Endothelial cell (in vitro differentiated cells): ENCODE measurements at places on chromosomes 3 and 15. TPM values are rescaled to one million over a fixed set of nuclear protein-coding genes. Genes with fewer than 3 reads are reported as not detected.

DNA sequence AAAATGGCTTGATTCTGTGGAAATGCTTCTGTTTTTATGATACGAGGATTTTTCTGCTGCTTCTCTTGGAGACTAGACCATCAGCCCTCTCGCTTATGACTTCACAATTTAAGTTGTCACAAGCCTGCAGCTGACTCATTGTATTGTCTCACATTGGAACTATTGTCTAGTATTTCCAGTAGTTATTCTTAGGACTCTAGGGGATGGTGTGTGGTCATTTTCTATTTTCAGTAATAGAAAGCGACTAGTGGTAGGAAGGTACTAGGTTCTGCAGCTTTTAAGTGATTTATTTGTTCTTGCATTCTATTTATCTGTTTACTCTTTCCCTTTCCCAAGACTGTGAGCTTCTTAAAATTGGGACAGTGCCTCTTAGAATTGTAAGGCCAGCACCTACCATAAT is 66.3 kb upstream of the CRTC3 start:
- H3K27me3 ChIP-seq, result peaks cover 3% of the 10 kb centered on the region
- H3K4me3 ChIP-seq, result no peak overlapping the region
- no peak for DNase-seq
- H3K4me1 ChIP-seq, result peaks cover 25% of the 10 kb centered on the region
- peak overlapping the region; percentile 64 for H3K27ac ChIP-seq

DNA sequence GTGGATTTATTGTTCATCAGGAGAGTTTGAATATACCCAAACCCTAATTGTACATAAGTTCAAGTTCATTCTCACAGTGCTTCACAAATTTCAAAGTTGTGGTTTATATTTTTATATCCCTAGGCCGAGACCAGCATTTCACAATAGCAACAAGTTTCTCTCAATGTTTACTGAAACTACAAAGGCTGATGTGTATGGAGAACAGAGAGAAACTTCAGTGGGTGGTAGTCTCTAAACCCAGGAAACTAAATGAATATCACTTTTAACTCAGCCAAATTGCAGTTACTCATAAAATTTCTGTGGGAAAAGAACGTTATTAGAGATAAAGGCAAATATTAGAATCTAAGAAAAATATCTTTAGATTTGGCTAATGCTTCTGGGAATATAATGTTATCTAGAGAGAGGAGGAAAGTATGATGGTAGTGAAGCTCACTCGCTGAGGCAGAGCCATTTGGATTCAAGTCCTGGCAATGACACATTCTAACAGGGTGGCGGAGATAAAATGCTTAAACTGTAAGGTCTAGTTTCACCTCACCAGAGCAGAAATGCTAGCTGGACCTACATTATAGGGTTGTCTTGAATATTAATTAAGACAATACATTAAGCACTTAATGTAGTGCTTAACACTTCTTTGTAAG is 514.8 kb downstream of the EPHA3 start:
- no peak for DNase-seq
- no peak overlapping the region for H3K27ac ChIP-seq
- H3K36me3 ChIP-seq, result no peaks in the 10 kb centered on the region
- no peak overlapping the region for H3K4me3 ChIP-seq
- H3K4me1 ChIP-seq, result peaks cover 8% of the 10 kb centered on the region

DNA sequence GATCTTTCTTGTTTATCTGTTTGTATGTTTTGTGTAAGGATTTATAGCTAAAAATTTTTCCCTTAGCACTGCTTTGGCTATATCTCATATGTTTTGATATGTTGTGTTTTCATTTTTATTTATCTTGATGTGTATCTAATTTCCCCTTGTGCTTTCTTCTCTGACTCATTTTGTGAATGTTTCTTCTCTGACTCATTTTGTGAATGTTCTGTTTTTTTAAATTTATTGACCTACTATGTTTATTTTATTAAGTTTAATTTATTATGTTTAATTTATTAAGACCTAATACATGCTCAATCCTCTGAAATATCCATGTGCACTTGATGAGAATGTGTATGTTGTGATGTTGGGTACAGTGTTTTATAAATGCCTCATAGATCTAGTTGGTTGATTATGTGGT is 793.5 kb upstream of the CADM2 start:
- no peaks in the 10 kb centered on the region for H3K27me3 ChIP-seq
- H3K36me3 ChIP-seq, result no peaks in the 10 kb centered on the region
- no peaks in the 10 kb centered on the region for H3K4me1 ChIP-seq
- no peak overlapping the region for H3K4me3 ChIP-seq
- no peak for DNase-seq

- no peak overlapping the region for H3K4me3 ChIP-seq
- H3K4me1 ChIP-seq, result peaks cover 5% of the 10 kb centered on the region
- no peaks in the 10 kb centered on the region for H3K36me3 ChIP-seq
- no peaks in the 10 kb centered on the region for H3K27me3 ChIP-seq
- no peak for DNase-seq
These were observed 91.0 kb upstream of the MB21D2 start for GRCh38 chr3:193008654-193009053.

Gene ANKRD63
- not detected for total RNA-seq

Gene RCN2
- 76.1 TPM for total RNA-seq

Gene CHRNA5
- 22.7 TPM for total RNA-seq
